ENCODE measurements at places on chromosomes 2 and 18. TPM values are rescaled to one million over a fixed set of nuclear protein-coding genes. Genes with fewer than 3 reads are reported as not detected.

DNA sequence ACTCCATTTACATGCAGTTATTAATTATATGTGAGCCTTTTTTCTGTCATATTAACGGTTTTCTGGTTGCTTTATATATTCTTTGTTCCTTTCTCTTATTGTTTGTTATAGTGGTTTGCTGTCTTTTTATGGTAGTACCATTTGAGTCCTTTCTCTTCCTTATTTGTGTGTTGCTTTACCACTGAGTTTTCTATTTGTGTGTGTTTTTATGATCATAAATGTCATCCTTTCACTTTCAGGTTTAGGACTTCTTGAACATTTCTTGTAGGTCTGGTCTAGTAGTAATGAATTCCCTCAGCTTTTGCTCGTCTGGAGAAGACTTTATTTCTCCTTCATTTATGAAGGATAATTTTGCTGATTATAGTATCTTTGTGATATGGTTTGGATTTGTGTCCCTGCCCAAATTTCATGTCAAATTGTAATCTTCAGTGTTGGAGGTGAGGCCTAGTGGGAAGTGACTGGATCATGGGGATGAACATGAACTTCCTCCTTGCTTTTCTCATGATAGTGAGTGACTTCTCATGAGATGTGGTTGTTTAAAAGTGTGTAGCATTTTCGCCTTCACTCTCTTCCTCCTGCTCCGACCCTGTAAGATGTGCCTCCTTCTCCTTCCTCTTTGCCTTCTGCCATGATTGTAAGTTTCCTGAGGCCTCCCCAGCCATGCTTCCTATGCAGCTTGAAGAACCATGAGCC is 11.5 kb downstream of the GCC2 start:
- DNase-seq, result no peak

GRCh38 chr2:101803128-101803527 is 105.6 kb downstream of the MAP4K4 start:
- no peak for DNase-seq

- DNase-seq, result peak; percentile 20
These were observed 146.7 kb downstream of the PARD3B start for GRCh38 chr2:204691911-204692510.

ARHGAP15 gene
- 299 TPM for polyA plus RNA-seq

DNA sequence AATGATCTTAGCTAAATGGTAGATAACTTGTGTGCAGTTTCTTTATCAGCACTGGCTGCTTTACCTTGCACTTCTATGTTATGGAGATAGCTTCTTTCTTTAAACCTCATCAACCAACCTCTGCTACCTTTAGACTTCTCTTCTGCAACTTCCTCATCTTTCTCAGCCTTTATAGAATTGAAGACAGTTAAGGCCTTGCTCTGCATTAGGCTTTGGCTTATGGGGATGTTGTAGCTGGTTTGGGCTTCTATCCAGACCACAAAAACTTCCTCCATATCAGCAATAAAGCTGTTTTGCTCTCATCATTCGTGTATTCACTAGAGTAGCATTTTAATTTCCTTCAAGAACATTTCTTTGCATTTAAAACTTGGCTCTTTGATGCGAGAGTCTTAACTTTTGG is 123.7 kb downstream of the PIK3C3 start:
- DNase-seq, result no peak

GRCh38 chr18:10131460-10132395 is 217.9 kb downstream of the VAPA start:
- DNase-seq, result no peak

GRCh38 chr2:230677201-230677946 is 35.3 kb upstream of the CAB39 start:
- no peak for DNase-seq

DNA sequence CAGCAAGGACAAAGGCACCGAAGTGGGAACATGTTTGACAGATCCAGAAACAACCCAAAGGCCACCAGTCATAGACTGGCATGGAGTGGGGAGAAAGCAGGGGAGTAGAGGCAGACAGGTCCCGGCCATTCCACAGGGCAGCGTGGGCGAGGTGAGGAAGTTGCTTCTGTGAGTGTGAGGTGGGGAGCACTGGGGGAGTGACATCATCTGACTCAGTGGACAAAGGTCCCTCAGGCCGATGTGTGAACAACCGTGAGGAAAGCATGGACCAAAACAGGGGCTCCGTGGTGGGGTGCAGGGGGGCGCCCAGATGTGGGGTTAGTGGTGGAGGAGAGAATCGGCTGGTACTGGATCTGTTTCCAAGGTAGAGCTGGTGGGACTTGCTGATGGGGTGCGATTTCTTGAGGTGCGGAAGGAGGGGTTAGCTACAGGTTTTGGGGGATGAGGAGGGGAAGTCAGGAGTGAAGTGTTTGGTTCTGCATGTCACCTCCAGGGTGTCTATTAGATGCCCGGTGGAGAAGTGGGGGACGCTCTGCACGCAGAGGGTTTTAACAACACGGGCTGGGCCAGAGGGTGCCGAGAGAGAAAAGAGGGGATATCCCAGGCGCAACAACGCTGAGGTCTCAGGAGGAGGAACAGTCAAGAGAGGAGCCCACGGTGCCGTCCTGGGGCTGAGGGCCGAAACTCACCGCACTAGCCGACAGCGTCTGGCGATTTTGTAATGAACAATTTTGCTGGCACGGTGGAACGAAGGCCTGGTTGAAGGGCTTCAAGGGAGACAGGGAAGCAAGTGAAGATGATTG is 2.5 kb upstream of the SFT2D3 start:
- DNase-seq, result no peak

DNA sequence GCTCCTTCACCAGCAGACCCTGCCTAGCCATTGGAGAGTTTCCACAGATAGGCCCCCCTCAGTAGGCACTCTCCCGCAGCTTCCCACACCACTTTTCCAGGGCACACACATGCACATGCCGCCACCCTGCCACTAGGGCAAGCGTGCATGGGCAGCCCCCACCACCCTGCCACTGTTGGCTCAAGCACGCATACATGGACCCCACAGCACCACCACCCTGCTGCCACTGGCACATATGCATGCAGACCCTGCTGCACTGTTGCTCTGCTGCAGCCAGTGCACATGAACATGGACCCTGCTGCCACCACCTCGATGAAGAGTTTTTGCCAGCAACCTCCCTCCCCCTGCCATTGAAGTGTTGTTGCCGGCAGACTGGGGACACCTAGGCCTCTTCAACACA is 154.9 kb downstream of the FTCDNL1 start:
- no peak for DNase-seq

PROM2 gene
- polyA plus RNA-seq, result not detected

CYRIA gene
- polyA plus RNA-seq, result 0.31 TPM

DNA sequence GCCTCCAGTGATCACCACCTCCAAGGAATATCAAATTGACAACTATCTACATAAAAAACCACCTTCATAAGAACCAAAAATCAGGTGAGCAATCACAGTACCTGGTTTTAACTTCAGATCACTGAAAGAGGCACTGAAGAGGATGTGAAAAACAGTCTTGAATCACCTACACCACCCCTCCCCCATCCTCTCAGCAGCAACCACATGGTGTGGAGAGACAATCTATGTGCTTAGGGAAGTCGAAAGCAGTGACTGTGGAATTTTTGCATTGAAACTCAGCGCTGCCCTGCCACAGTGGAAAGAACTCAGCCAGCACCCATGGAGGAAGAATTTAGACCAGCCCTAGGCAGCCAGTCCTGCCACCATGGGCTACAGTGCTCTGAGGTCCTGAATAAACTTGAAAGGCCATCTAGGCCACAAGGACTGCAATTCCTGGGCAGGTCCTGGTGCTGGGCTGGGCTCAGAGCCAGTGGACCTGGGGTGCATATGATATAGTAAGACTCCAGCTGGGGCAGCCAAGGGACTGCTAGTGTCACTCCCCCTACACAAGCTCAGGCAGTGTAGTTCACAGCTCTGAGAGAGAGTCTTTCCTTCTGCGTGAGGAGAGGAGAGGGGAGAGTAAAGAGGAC is 75.6 kb downstream of the ATL2 start:
- no peak for DNase-seq

DNA sequence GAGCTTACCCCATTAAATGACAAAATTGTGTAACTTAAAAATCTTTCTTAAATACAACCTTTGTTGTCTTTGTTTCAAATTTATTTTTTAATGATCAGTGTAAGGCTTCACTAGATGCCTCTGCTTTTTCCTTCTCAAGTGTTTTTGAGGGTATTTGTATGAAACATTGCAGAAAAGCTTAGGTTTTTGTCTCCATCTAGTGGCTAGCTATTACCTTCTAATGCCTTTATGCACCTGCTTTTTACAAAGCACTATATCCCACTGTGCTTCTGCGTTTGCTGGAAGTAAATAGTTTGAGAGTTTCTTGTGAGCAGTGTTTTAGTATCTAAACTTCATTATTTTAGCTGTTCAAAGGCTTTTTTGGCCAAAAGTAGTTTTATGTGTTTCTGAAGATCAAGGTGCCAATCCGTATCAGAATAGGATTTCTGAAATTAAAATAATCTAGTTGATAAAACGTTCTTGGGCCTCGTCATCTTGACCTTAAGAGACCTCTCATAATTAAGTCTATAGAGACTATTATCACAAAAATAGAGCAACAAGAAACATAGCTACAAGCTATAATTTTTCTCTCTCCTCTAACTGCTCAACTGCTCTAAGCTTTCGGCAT is 47.0 kb downstream of the IWS1 start:
- DNase-seq, result no peak

DNA sequence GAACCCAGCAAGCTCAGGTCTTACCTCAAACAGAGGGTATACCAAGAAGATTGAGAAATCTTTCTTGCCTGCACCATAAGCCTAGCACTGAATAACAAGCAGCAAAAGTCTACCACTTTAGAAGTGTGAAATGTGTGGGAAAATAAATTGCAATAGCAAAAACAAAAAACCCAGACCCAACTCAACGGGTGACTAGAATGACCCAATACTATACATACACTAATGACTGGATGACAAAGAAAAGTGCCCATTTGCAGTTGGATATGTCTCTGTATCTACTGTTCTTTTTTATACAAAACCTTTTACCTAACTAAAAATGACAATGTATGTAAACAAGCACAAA is 950.6 kb downstream of the TRIB2 start:
- DNase-seq, result no peak

DNA sequence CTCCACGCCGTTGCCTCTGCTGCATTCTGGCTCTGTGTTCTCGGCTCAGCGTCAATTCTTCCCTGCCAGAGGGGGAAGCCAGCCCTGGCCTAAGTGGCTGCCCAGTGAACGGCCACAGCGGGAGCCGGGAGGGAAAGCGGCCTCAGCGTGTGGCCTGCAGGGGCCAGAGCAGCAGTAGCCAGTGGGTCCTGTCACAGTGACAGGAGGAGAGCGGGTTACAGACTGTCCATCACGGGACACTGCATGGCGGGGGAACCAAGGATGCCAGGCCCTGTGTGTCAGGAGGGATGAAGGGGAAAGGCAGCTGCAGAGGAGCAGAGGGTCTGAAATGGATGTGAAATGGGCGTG is 39.7 kb downstream of the PDIA6 start:
- DNase-seq, result no peak

DNA sequence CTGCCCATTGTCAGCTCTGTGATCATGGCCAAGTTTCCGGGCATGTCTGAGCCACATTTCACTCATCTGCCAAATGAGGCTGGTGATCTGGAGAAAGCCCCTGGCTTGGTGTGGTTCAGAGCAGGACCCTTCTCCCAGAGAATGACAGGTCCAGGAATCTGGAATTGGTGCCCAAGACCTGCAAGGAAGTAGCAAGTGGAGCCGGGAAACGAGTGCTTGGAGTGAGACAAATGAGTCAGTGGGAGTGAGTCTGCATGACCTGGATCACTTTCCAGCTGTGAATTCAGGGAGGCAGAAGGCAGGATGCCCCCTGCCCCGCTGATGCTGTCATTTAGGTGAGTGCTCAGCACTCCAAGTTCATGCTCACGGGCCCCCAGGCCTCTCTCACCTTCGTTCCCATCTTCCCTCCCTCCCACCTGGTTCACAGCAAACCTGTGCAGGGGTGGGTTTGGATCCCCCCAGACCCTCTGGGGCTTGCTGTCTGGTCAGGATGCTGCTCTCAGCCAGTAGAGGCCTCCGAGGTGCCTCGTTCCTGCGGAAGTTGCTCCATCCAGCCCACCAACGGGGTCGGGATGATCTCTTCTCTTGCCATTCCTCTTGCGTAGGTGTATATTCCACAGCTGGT is 104.4 kb downstream of the INHBB start:
- DNase-seq, result no peak

SH3BP4 gene
- polyA plus RNA-seq, result not detected

- no peak for DNase-seq
These were observed 58.6 kb downstream of the ODC1 start for GRCh38 chr2:10389573-10389972.

DNA sequence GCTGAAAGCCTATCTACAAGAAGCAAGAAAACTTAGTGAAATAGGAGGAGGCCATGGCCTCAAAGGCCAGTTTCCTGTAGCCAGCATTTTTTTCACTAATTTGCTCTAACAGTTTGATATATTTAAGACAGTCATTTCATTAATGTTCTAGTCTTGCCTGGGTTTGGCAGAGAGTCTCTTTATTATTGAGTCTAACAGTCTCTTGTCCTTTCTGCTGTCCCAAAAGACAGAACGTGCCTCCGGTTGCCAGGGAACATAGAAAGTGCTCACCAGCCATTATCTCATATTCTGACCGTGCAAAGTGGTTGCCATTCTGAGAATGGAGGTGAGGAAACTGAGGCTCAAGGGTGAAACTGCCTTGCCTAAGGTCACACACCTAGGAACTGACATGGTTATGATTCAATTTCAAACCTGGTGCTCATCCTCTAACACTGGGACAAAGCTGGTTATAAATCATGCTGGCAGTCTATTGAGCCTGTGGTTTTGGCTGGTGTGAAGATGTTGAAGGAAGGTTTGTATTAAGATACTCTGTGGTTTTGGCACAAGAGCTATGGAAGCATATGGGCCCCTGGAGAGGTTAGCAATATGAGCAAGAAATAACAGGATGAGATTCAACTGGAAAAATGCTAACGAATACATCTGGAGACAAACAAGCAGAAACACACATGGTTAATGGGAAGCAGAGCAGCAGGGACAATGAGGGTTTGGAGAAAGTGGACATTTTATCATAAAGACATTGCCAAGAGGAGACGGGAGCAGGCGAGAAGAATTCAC is 903.3 kb upstream of the KLHL29 start:
- DNase-seq, result no peak

CTNNA2 gene
- polyA plus RNA-seq, result not detected

- DNase-seq, result no peak
These were observed 1.4 kb upstream of the DOK6 start for GRCh38 chr18:69399253-69399652.

DNA sequence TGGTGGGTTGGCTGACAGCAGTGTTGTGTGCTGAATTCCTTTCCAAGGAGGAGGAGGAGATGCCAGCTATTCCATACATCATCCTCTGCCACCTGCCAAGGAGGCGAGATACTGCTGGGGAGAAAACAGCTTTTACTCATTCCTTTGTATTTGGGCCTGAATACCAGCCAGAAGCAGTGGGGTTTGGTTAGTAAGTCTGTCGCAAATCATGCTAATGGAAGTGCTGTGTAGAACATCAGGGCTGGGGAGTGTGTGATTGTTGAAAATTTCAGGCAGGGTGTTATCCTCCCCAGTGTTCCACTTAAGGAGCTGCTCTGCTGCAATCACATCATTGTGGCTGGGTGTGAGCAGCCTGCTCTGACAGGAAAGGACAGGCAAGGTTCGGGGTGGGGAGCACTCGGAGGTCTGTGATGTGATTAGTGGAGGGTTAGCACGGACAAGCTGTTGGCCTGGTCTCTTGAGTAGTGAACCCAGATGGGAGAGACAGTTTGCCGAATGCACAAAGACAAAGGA is 128.2 kb upstream of the DLX2 start:
- no peak for DNase-seq

- no peak for DNase-seq
These were observed 63.5 kb downstream of the COL5A2 start for GRCh38 chr2:189116087-189116486.

ELOA2 gene
- not detected for polyA plus RNA-seq

VAMP5 gene
- polyA plus RNA-seq, result 135 TPM

GREB1L gene
- polyA plus RNA-seq, result 0.09 TPM

GAREM1 gene
- polyA plus RNA-seq, result 0.36 TPM

KLHL30 gene
- not detected for polyA plus RNA-seq
